ENCODE measurements at places on chromosomes 1 and 21. TPM values are rescaled to one million over a fixed set of nuclear protein-coding genes. Genes with fewer than 3 reads are reported as not detected.

Gene SLC30A10
- polyA plus RNA-seq, result 0.47 TPM

Gene EXO1
- polyA plus RNA-seq, result 16.2 TPM

Gene GCSAML
- not detected for polyA plus RNA-seq

Gene RGS5
- 18.4 TPM for polyA plus RNA-seq

Gene TNFRSF8
- polyA plus RNA-seq, result 11.7 TPM

Gene PAQR6
- polyA plus RNA-seq, result 2.6 TPM

Gene ZNF697
- polyA plus RNA-seq, result 5.2 TPM

Gene PADI6
- not detected for polyA plus RNA-seq

Gene SSR2
- 136 TPM for polyA plus RNA-seq

Gene TMEM82
- polyA plus RNA-seq, result 0.42 TPM

Gene SH3BGR
- polyA plus RNA-seq, result 16.6 TPM

Gene PRR9
- not detected for polyA plus RNA-seq

Gene TCEA3
- not detected for polyA plus RNA-seq

Gene OR2L13
- not detected for polyA plus RNA-seq

Gene TDRD10
- 0.29 TPM for polyA plus RNA-seq

Gene HCN3
- 4.6 TPM for polyA plus RNA-seq

Gene PLEKHN1
- polyA plus RNA-seq, result 1.4 TPM

Gene CFHR3
- 1.4 TPM for polyA plus RNA-seq

Gene CFAP74
- 0.21 TPM for polyA plus RNA-seq

Gene SLAMF9
- polyA plus RNA-seq, result not detected

Gene LRRC71
- polyA plus RNA-seq, result 0.31 TPM

Gene EFHD2
- 22.8 TPM for polyA plus RNA-seq

Gene PITHD1
- polyA plus RNA-seq, result 52.2 TPM

Gene FAM177B
- polyA plus RNA-seq, result not detected

Gene ANKRD35
- 5.6 TPM for polyA plus RNA-seq

Gene MEX3A
- 19.7 TPM for polyA plus RNA-seq

Gene TRNP1
- polyA plus RNA-seq, result 29.4 TPM

Gene LENEP
- polyA plus RNA-seq, result not detected

Gene DEPDC1
- 30.0 TPM for polyA plus RNA-seq

Gene MTARC1
- polyA plus RNA-seq, result 33.2 TPM

Gene BMP8A
- polyA plus RNA-seq, result not detected

Gene TRIM46
- polyA plus RNA-seq, result 7.4 TPM

Gene S100A7A
- not detected for polyA plus RNA-seq

Gene KRTAP7-1
- not detected for polyA plus RNA-seq

Gene OXCT2
- polyA plus RNA-seq, result 1.4 TPM

Gene SMCP
- polyA plus RNA-seq, result not detected

Gene OR6K6
- not detected for polyA plus RNA-seq
